ENCODE measurements at places on chromosomes 6 and 20.

GRCh38 chr6:27545271-27546046 lies 72.6 kb upstream of the ZNF184 start:
- no peak for DNase-seq

DNA sequence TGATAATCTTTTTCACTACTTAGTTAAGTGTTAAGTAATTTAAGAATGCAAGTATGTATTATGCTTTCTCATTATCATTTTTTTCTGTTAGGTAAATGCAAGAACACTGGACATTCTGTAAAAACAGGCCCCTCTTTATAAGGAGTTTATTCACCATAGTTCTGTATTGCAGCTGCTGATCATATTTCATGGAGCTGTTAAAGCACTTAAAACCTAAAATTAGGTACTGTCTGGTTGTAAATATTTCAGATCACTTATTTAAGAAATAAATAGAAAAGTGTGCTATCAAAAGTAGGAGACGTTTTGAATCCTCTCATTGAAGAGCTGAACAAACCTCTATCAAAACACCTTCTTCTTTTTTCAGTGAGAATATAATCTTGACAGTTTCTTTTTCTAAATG lies 3.9 kb downstream of the EYA4 start:
- no peak for DNase-seq

DNA sequence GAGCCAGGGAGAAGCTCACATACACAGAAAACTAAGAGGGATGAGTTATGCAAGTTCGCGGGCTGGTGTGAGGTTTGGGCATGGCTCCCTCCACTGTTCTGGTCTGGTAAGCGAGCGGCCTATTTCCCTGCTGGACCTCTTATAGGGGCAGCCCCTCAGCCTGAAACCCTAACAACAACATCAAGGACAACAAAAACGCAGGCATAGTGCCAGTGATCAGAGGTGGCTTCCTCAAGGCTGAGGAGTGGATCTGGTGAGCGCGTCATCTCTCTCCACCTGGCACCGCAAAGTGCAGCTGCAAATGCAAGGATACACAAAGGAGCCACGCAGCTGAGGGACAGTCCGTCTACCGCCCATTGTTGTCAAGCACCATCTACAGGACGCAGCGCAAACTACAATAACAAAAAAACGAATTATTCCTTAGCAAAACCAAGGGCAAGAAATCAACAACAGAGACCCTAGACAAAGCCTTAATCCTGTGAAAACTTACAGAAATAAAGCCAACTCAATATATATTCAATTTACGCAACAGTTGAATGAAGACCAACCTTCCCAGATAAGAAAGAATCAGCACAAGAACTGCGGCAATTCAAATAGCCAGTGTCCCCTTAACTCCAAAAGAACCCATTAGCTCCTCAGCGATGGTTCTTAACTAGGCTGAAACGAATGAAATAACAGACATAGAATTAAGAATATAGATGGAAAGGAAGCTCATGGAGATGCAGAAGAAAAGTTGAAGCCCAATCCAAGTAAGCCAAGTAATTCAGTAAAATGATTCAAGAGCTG lies 9.2 kb upstream of the DEFB110 start:
- no peak for DNase-seq

GRCh38 chr6:113182370-113183141 lies 674.6 kb upstream of the MARCKS start:
- no peak for DNase-seq

DNA sequence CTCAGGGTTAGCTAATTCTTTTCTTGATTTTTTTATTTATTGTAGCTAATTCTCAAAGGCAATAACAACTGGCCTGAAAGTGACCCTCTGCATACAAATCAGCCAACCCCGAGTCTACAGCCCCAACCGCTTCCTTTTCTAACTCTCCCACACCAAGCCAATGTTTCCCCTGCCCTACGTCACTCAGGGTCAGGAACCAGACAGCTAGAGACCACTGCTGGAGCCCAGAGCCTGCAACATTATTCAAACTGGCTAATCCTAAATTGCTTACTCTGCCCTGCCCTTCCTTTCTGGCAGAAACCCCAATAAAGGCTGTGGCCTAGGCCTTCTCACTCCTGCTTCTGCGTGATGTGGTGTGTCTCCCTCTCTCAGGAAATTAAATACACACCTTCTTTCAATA lies 320.7 kb downstream of the CBLN4 start:
- peak; percentile 11 for DNase-seq

GRCh38 chr6:93624408-93624807 lies 205.0 kb upstream of the EPHA7 start:
- DNase-seq, result no peak

GRCh38 chr6:165647041-165647440 lies 16.0 kb downstream of the PDE10A start:
- no peak for DNase-seq

DNA sequence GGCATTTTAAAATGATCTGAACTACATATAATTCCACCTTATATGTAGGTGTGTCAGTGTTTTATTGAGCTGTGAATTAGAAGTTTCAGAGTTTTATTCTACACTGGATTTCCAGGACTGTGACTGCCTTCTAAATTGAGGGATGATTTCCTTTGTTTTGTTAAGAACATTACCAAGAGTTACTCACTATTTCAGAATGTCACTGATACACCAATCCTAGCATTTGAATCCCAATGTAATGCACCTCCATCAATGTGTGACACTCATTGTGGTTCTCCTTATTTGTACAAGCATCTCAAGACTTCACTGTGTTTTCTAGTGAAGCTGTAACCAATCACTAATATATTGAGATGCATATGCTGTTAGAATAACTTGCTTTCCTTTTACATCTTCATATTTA lies 86.8 kb downstream of the PLCB1 start:
- no peak for DNase-seq

- no peak for DNase-seq
Observed at GRCh38 chr20:20562507-20562906, 149.9 kb downstream of the RALGAPA2 start.

DNA sequence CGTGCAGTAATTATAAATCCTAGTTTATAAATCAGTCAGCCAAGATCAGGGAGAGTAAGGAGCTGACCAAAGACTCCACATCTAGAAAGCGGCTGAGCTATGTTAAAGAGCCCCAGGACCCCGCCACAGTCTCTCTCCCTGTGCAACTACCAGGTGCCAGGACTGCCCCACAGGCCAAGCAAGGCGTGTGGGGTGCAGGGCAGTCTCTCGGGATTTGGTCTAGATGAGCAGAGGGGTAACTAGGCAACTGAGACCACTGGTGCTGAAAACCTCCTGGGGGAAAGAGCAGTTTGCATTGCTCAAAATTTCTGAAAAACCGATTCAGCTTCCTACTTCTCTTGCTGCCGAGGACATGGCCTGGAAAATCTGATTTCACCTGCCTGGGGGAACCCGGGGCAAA lies 10.4 kb downstream of the PMEPA1 start:
- DNase-seq, result no peak

DNA sequence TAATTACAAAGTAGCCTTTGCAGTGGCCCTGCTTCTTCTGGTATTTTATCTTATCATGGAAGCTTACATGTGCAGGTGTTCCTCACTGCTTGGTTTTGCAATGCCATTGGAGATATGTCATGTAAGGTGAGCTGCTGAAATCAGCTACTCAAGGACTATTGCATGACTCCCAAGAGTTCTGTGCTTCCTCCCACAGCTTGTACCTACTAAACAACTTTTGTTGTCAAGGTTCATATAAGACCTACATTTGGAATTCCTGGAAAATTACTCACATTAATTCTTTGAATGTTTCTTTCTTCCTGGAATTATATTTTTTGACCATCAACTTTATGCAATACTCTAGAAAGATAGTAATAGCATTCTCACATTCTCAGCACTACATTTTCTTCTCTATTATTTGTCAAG lies 427.5 kb upstream of the HSF2 start:
- DNase-seq, result no peak

- no peak for DNase-seq
Observed at GRCh38 chr6:33794910-33795623, 6.1 kb upstream of the LEMD2 start.

GRCh38 chr6:127216810-127217789 lies 49.6 kb upstream of the RNF146 start:
- DNase-seq, result no peak

- DNase-seq, result no peak
Observed at GRCh38 chr6:33623895-33624381, 2.8 kb downstream of the ITPR3 start.

GRCh38 chr6:168152306-168152963 lies 73.4 kb upstream of the FRMD1 start:
- no peak for DNase-seq

DNA sequence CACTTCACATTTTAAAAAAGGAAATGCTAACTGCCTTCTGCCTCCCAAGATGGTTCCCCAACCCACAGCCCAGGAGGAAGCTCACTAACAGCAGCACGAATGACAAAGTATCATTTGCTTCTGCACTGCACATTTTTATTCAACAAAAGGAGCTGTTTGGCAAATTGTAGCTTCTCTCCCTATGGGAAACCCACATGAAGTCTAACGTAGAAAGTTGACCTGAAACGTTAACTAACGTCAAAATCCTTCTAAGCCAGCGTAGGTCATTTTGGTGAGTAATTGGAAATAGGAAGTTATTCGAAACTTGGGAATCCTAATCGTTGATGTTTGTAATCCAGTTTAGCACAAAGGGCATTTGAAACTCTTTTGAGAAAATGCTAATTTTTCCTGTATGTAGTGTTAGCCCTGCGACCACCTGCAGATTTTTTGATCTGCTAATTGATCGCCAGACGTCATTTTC lies 2.9 kb downstream of the SALL4 start:
- DNase-seq, result no peak

DNA sequence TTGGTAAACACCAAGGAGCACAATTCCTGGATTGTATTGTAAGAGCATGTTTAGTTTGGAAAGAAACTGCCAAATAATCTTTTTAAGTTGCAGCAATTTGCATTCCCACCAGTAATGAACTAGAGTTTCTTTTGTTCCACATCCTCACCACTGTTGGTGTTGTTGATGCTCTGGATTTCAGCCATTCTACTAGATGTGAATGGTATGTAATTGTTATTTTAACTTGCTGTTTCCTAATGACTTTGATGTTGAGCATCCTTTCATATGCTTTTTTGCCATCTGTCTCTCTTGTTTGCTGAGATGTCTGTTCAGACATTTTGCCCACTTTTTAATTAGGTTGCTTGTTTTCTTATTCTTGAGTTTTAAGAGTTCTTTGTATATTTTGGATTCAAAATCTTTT lies 1654.1 kb downstream of the GRIK2 start:
- no peak for DNase-seq

DNA sequence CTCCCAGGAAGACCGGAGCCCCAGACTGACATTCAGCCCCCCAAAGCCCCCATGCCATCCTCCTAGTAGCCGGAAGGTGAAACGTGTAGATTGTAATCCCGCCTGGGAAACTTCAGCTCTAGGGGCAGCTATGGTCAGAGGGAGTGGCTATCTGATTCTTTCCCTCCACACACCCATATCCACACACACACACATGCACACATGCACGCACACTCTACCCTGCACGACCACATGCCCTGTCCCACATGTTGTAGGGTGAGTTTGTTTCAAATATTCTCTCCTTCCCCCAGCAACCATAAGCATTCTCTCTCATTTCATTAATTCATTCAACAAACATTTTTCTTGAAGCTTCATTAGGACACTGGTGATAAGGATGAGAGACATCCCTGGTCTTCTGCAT lies 42.2 kb downstream of the MAFB start:
- no peak for DNase-seq

DNA sequence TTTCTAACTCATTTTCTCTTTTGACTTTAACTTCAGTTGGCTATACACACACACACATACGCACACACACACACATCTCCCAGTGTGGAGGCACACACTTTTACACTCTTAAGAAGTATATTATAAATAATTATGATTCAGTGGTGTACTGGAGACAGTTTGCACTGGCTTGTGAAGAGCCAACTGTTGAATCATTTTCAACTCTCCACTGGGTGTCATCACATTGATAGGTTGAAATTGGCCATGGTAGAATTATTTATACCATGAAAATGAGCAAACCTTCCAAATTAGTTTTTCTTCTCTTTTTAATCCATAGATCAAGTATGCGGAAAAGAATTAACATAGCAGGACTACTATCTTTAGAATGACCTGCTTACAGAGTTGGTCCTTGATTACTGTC lies 407.1 kb downstream of the BMP2 start:
- DNase-seq, result no peak

- DNase-seq, result no peak
Observed at GRCh38 chr6:157054531-157054979, 268.8 kb downstream of the TMEM242 start.

- no peak for DNase-seq
Observed at GRCh38 chr20:60541991-60542390, 583.8 kb downstream of the CDH26 start.

Measured in left ventricle myocardium superior (tissue), 1 donor.